Kidney epithelial cell (primary cell): ENCODE measurements at places on chromosomes 1 and 21.

- no peak for DNase-seq
Measured at GRCh38 chr1:79150576-79150975, 144.0 kb upstream of the ADGRL4 start.

- DNase-seq: no peak
Measured at GRCh38 chr21:31895077-31895835, 22.4 kb downstream of the HUNK start.

GRCh38 chr1:189185097-189185496, 1292.6 kb downstream of the BRINP3 start:
- no peak for DNase-seq

DNA sequence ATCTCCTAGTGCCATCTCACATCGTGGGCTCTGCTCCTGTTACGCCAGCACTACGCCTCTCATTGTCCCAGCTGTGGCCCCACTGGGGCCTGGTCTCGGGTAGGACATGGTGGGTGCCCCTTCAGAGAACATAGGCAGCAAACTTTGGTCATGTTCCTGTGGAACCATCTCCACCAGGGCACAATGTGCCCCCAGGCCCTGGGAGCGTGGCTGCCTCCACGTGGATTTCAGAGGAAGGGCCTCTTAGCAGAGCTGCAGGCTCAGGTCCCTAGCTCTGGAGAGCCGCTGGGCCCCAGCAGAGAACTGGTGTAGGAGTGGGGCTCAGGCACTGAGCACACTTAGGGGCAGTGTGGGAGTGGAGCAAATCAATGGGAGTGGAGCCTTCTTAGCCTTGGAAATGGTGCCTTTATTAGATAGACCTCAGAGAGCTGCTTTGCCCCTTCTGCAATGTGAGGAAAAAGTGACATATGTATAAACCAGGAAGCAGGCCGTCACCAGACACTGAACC, 460.0 kb downstream of the NCAM2 start:
- DNase-seq: no peak

DNA sequence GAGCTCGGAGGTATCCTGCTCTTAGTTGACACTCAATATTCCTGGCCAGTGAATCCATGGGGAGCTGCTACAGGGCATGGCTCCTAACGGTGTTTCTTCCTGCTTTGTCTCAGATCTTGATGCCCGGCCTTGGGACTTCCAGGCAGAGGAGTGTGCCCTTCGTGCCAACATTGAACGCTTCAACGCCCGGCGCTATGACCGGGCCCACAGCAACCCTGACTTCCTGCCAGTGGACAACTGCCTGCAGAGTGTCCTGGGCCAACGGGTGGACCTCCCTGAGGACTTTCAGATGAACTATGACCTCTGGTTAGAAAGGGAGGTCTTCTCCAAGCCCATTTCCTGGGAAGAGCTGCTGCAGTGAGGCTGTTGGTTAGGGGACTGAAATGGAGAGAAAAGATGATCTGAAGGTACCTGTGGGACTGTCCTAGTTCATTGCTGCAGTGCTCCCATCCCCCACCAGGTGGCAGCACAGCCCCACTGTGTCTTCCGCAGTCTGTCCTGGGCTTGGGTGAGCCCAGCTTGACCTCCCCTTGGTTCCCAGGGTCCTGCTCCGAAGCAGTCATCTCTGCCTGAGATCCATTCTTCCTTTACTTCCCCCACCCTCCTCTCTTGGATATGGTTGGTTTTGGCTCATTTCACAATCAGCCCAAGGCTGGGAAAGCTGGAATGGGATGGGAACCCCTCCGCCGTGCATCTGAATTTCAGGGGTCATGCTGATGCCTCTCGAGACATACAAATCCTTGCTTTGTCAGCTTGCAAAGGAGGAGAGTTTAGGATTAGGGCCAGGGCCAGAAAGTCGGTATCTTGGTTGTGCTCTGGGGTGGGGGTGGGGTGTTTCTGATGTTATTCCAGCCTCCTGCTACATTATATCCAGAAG, 16.7 kb downstream of the ALX3 start:
- no peak for DNase-seq

- DNase-seq: no peak
Measured at GRCh38 chr1:113531321-113531720, 141.0 kb downstream of the MAGI3 start.

GRCh38 chr1:91031081-91031480, 9.2 kb upstream of the ZNF644 start:
- no peak for DNase-seq

GRCh38 chr1:157774412-157774811, 2.5 kb downstream of the FCRL2 start:
- no peak for DNase-seq

- no peak for DNase-seq
Measured at GRCh38 chr1:97254731-97255463, 533.3 kb downstream of the PTBP2 start.

DNA sequence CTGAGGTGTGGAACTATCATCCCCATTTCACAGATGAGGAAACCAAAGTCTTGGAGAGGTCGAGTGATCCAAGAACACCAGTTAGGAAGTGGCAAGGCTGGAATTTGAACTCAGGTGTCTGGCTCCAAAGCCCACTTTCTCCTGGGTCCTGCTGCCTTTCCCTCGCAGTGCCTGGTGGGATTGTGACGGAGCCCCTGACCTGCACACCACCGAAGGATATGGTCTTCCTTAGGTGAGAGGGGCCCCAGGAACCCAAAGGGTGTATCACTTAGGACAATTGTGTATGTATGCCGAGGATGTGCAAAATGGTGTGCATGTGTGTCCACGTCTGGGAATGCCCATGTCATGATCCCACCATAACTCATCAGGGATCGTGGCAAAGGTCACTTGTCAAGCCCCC, 392.7 kb downstream of the MATN1 start:
- no peak for DNase-seq

- no peak for DNase-seq
Measured at GRCh38 chr21:28675331-28676041, 317.2 kb downstream of the LTN1 start.
